ENCODE measurements at places on chromosomes 3 and 15.

DNA sequence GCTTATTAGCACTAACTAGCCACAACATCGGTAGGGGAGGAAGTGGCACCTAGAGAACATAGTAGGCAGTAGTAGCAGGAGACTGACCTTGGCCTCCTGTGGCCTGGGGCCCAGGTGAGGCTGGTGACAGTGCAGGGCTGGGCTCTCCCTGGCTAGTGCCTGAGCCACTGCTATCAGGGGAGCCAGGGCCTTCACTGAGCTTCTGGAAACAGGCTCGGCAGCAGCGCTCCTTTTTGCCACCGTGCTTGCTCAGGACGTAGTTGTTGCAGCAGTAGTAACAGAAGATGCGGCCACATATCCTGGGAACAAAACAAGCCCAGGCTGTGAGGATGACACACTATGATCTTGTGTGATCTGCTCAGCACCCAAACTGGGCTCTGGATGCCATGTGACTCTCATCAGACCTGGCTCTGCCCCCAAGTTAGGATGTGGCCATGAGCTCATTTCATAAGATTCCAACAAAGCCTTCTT is 15.1 kb downstream of the CXCR6 start:
- peak; percentile 81 for DNase-seq

GRCh38 chr3:47409688-47410416 is 29.0 kb downstream of the PTPN23 start:
- no peak for DNase-seq

- DNase-seq, result no peak
These were observed 22.4 kb downstream of the MCTP2 start for GRCh38 chr15:94253742-94254141.

DNA sequence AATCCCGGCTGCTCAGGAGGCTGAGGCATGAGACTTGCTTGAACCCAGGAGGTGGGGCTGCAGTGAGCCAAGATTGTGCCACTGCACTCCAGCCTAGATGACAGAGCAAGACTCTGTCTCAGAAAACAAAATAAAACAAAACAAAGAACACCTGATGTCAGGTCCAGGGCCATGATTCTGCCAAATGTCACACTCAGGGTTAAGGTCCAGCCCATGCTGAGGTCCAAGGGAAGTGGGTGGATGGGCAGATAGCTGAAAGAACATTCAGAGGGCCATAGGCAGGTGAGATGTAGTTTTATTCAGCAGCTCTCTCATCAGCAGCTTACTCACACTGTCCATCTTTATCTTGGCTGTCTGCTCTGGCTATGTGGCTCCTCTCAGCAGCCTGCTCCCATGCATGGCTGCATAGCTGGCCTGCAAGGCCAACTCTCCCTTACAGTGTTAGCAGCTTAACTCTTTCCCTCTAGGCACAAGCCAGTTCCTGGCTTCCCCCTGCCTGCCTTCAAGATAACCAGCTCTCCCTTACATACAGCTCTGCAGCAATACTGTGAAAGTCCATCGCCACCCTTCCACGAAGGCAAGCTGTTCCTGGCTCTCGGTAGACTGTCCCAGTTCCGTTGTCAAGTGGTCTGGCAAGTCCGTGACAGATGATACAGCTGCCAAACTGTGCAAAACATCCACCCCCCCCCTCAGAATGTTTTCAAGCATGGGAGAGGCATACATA is 62.4 kb upstream of the SIAH2 start:
- DNase-seq, result no peak

GRCh38 chr3:98647197-98647596 is 53.8 kb upstream of the CPOX start:
- no peak for DNase-seq

- DNase-seq, result no peak
These were observed 72.3 kb upstream of the GAP43 start for GRCh38 chr3:115551016-115551415.

DNA sequence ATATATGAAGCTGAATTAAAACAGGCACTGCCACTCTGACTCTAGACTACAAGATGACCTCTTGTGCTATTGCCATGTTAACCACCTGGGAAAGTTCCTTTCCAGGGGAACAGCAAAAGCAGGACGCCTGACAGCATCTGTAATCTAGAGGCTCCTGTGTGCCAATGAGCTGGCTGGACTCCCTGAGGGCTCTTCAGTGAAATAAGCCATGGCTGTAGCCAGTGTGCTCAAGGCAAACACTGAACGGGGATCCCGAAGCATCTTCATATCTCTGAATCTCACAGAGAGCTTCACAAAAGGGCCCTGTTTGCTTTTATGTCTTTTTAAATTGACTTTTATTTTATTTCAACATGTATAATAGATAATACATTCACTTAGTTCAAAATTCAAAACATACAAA is 57.2 kb downstream of the BFSP2 start:
- no peak for DNase-seq

DNA sequence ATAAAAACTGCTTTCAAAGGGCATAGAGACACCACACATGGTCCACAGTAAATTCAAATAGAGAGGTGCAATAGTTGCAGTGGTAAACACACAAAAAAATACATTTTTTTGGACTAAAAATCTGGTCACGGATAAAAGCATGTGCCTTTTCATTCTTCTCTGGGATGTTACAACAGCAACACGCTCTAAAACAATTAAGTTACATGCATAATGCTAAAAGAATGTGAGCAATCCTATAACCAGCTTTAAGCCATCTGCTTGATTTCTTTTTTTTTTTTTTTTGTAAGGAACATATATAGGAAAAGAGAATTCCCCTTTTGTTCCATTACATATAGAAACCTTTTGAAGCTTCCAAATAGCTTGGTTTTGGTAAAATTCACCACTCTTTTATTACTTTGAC is 20.0 kb downstream of the WNT5A start:
- peak; percentile 73 for DNase-seq

- DNase-seq, result no peak
These were observed 11.5 kb downstream of the MYLK start for GRCh38 chr3:123872621-123873020.

DNA sequence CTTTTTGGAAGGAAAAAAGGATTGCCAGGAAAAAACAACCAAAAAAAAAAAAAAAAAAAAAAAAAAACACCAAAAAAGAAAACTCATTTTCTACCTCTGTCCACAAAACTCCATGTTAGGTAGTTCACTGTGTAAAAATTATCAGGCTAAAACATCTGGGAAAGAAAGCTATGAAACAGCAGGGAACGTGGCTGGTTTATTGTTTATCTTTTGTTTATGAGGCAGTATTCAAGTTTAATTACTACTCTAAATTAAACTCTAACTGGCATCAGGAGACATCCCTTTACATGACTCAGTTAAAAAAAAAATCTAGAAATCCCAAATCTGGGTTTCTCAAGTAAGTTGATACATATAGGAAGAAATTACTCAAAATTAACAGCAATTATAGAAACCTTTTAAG is 21.8 kb downstream of the MEIS2 start:
- no peak for DNase-seq

GRCh38 chr3:156459434-156459833 is 95.5 kb downstream of the SSR3 start:
- no peak for DNase-seq

DNA sequence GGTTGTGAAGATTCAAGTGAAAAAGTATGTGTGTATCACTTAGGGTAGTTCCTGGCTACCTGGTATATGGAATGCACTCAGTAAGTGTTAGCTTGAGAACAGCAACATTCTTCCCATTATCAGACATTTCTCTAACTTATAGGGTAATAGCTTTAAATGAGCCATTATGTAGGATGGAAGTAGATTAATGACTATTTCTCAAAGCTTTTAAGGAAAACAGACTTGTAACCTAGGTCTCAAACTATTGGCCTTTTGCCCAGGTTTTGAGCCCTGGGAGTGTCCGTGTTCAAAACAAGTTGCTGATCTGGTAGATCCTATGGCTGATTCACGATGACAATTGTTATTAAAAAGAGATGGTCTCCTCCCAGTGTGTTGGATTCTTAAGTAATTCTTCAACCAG is 129.1 kb upstream of the UMPS start:
- DNase-seq, result no peak

DNA sequence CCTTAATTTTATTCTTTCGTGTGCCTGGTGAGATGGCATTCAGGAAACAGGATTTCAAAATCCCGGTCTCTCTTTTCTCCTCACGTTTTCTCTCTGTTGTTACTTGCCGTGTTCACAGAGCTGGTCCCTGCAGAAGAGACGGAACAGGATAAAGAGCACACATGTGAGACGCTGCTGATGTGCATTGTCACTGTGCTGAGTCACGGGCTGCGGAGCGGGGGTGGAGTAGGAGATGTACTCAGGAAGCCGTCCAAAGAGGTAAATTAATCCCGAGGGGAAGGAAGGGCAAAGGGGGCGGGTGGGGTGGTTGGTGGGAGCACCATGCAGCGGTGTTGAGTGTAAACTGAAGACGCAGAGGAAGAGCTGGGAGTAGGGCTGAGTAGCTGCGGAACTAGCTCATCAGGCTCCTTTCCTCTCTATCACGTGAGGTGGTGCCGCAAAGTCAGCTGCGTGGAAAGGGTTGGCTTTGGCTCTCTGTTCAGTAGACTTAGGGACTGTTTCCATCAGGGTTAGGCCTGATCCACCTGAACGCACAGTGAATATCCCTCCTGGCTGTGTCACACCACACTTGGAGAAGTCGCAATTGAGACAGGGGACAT is 164.8 kb upstream of the BHLHE40 start:
- no peak for DNase-seq

GRCh38 chr3:116005404-116005803 is 382.1 kb downstream of the GAP43 start:
- DNase-seq, result peak; percentile 80

GRCh38 chr15:33282226-33283020 is 28.3 kb upstream of the RYR3 start:
- DNase-seq, result no peak

- peak; percentile 63 for DNase-seq
These were observed 435 bp downstream of the RAB27A start for GRCh38 chr15:55289011-55289745.

DNA sequence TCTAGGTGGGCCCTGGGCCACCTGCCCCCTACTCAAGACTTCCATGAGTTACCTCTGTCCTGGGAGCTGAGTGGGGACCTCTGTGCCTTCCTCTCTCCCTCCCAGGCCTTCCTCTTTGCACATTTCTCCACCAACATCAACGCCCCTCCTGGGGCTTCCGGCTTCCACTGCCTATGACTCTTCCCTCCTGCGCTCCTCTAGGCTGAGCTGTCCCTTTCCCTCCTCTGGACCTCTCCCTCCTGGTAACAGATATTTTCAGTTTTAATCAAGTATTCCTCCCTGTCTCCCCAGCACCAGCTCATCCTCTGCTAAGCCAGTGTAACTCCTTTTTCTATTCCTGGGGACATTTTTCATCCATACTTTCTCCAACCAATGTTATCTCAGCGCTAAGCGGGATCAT is 160.4 kb downstream of the RAB11A start:
- DNase-seq, result no peak

DNA sequence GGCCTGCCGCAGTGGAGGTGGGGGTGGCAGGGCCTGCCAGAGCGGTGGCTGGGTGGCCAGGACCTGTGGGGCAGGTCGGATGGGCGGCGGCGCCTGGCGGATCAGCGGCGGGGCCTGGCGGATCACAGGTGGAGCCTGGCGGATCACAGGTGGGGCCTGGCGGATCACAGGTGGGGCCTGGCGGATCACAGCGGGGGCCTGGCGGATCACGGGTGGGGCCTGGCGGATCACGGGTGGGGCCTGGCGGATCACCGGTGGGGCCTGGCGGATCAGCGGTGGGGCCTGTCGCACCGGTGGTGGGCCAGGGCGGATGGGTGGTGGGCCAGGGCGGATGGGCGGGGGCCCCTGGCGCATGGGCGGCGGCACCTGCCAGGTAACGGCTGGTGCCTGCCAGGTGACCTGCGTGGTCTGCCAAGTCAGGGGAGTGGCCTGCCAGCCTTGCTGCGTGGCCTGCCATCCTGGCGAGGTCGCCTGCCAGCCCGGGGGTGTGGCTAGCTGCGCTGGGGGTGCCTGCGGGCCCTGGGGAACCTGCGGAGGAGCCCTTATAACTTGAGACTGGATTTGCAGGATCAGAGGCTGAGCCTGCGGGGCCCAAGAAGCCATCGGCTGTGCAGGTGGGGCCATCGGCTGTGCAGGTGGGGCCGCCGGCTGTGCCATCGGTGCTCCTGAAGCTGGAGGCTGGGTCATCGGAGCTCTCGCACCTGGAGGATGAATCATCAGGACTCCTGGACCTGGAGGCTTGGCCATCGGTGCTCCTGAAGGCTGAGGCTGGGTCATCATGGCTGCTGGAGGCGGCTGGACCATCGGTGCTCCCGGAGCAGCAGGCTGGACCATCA is 1.3 kb downstream of the MAGEL2 start:
- DNase-seq, result no peak

- DNase-seq, result no peak
These were observed 473.9 kb upstream of the PPP2R3A start for GRCh38 chr3:135491491-135492205.

DNA sequence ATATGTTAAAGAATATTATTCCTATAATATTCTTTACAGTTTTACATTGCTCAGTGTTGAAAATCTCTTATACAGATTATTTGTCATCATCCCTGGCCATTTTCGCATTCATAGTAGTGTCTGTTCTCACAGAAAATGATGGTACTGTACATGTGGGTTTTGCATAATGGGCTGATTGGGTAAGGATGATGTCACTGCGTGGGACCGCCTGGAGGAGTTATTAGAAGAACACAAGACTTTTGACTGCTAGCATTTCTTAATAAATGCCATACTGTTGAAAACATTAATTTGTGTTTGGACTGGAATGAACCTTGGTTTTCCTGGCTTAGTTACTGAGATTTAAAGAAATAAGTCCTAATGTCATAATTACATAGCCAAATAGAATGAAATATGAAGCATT is 20.3 kb downstream of the LRCH3 start:
- peak; percentile 80 for DNase-seq

GRCh38 chr3:46675843-46676567 is 17.5 kb downstream of the ALS2CL start:
- peak; percentile 64 for DNase-seq

DNA sequence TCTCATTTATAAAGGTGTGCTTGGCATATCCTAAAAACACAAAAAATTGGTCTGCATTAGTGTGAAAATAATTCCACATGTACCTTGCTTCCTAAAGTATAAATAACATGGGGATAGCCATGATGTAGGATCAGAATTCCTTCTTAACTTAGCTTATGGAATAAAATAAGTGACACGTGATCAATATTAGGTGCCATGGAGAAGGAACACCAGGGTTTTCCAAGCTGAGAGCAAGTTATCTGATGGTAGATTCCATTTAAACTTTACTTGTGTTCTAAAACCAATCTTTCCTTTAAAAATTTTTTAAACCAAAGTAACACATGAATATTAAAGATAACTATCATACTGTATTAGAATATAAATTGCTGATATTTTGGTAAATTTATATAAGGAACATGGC is 300.5 kb downstream of the ZPLD1 start:
- no peak for DNase-seq

- peak; percentile 11 for DNase-seq
These were observed 516.7 kb downstream of the MECOM start for GRCh38 chr3:169146866-169147237.

- DNase-seq, result no peak
These were observed 85.1 kb upstream of the CSPG5 start for GRCh38 chr3:47663630-47664240.

- no peak for DNase-seq
These were observed 15.0 kb downstream of the BHLHE40 start for GRCh38 chr3:4994144-4994730.

- no peak for DNase-seq
These were observed 28.1 kb downstream of the LSAMP start for GRCh38 chr3:116417151-116417550.

GRCh38 chr3:46681387-46681786 is 12.1 kb downstream of the ALS2CL start:
- DNase-seq, result no peak
